NCI-H446 (cell line): ENCODE measurements at places on chromosomes 7 and 10.

DNA sequence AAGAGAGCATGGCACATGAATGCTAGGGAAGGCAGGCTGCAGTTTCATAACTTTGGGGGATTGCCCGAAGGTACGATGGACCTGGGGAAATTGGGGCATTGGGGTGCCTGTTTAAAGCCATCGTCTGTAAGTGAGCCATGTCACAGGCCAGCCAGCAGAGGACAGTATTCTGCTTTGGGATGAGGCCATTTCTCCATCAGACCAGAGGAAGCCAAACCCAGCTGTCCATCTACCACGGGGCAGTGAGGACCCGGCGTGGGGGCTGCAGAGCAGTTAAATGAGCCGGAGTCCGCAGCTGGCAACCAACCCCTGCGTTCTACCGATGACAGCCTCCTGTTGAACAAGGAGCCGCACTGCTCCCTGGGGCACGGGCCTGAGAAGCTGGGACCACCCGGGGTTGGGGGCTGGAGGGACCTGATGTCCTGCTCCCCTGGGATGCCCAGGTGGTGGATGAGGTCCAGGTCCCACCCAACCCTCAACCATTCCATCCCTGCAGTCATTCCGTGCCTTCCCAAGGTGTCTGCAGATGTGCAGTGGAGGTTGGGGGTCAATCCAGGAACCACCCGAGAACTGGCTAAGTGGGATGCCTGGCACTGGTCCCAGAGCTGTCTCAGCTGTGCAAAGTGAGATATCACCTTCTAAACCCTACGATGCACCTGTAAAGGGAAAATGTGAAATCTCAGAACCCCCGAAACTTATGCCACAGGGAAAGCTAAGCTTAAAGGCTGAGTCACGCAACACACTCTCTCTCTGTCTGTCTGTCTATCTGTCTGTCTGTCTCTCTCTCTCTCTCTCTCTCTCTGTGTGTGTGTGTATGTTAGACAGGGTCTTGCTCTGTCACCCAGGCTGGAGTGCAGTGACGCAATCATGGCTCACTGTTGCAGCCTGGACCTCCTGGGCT, 12.1 kb upstream of the RHBDD2 start:
- DNase-seq = no peak

DNA sequence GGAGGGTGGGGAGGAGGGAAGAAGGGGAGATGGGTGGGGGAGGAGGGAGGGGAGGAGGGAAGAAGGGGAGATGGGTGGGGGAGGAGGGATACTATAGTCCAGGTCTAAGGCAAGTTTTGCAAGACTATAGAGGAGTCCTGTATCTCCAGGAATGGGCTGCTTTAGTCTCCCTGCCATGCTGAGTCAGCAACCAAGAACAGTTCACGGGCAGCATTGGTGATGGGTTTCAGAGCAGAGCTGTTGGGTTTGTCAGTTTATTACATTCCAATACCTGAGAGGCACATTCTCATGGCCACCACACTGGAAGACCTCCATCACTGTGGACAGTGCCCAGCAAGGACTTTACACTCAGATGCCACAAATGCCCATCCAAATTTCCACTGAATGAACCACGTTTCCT, 212.7 kb downstream of the GRM8 start:
- no peak for DNase-seq

DNA sequence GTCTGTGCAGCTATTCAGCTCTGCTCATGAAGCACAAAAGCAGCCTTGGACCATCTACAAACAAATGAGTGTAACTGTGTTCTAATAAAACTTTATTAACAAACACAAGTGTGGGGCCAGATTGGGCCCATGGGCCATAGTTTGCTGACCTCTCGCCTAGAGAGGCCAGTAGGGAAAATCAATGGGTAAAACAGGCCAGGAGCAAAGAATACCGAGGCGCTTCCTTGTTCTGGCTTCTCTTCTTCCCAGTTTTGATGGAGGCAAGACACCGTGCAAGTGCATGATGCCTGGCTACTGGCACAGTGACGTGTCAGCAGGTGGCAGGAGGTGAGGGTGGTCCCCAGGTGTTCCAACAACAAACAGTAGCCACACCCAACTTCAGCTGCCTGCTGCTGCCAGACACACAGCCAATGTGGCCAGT, 94.3 kb upstream of the SDK1 start:
- no peak for DNase-seq

- no peak for DNase-seq
These were observed 14.1 kb upstream of the DLD start for GRCh38 chr7:107876916-107877315.

DNA sequence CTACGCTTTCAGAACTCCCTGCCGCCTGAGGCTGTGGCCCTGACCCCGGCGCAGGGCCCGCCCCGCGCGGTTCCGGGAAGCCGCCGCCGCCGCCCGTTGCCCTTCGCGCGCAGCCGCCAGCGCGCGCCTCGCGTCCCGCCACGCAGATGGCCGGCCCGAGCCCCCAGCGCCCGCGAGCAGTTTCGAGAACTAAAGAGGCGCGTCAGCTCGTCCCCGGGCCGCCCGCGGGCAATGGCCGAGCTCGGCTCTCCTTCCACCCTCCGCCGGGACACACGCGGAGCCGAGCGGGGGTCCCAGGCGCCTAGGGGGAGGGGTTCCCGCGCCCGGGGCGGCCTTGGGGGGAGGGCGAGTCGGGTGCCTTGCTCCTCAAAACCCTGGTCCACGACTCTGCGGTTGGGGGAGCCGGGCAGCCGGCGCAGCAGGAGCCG, 1.8 kb downstream of the HNRNPF start:
- DNase-seq = no peak

DNA sequence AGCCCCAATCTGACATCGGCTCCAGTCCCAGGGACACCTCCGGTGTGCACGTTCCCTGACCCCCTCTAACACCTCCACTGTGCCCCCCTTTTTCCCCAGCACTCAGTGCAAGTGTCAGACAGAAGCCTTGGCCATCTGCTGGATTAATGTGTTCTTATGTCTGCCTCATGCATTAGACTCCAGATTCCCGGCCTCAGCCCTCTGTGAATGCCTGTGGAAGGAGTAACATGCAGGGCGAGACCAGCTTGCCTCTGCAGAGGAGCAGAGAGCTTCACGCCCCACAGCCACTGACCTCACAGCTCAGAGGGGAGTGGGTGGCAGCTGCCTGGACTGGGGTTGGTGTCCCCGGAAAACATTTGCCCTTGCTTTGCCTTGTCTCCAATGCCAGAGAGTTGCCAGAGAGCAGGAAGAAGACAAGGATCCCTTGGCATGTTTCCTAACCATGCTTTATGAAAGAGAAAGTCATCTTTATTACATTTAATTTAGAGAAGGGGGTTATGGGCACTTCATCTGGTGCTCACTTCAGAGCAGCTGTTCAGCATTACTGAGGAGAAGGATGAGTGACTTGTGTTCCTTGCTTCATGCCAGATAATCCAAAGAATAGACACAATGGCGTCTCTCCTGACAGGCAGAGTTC, 91.6 kb upstream of the CXCL12 start:
- peak; percentile 40 for DNase-seq

- no peak for DNase-seq
These were observed 23.3 kb upstream of the KIAA1549 start for GRCh38 chr7:139004321-139005090.

GRCh38 chr10:83592337-83592935, 546.9 kb upstream of the GHITM start:
- no peak for DNase-seq

DNA sequence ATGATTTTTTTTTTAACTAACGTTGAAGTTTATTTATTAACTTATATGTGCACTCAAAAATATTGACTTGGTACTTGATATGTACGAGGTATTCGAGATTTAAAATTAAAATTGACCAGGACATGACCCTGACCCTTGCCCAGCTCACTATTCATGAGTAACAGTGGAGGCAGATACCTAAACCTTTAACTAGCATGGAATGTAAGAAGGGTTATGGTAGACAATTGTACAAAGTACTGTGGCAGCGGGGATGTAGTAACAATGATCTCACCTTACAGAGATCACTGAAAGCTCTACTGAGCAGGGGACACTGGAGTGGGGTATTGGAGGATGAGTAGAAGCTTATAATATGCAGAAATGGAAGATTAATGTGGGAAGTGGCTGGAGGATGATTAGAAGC, 60.8 kb downstream of the ADRA2A start:
- no peak for DNase-seq

DNA sequence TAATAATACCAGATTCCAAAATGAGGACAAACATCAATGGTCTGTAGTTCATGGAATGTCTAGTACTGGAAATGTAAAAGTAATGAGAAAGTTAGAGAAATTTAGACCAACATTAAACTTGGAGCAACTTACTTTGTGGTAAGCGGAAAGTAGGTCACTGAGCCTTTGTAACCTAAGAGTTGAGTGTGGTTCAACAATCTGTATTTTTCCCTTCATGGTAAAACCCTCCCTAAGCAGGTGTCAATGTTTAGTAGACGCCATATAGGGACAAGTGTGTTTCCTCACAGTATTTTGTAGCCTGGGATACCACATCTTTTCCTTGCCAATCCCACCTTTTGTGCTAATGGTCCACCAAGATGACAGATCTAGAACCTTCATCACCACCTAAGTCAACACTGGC, 67.3 kb upstream of the RSU1 start:
- no peak for DNase-seq

DNA sequence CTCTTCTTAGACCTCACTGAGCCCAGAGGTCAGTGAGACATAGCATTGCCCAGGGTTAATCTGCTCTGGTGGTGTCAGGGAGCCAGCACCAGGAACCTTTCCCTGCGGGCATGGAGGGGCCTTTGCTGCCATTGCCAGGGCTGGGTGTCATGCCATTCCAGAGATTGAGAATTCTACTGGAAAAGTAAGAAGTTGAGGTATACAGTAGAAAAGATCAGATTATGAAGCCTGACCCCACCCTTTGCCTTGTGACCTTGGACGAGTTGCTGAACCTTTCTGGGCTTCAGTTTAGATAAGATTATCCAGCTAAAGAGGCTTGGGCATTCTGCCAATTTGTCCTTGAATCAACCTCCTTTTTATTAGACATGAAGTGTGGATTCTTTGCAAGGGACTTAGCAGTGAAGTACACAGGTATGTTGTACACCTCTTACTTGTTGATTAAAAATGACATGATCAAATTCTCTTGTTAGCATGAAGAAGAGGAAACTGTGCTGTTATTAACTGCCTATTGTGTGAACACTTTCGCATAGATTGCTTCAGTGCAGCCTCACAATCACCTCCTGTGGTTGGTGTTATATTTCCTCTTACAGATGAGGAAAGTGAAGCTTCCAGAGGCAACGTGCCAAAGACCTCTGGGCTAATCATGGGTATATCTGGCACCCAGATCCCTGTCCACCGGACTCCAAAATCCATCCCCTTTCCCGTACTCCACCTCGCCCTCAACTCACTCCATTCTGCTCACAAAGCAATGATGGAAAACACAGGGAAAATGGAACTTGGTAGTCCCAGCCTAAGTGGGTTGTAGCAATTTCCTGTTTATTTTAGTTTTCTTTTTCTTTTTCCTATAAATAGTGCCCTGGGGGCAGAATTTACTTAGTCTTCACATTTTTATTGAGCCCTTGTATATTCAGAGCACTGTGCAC, 151.3 kb downstream of the CAMK1D start:
- no peak for DNase-seq

DNA sequence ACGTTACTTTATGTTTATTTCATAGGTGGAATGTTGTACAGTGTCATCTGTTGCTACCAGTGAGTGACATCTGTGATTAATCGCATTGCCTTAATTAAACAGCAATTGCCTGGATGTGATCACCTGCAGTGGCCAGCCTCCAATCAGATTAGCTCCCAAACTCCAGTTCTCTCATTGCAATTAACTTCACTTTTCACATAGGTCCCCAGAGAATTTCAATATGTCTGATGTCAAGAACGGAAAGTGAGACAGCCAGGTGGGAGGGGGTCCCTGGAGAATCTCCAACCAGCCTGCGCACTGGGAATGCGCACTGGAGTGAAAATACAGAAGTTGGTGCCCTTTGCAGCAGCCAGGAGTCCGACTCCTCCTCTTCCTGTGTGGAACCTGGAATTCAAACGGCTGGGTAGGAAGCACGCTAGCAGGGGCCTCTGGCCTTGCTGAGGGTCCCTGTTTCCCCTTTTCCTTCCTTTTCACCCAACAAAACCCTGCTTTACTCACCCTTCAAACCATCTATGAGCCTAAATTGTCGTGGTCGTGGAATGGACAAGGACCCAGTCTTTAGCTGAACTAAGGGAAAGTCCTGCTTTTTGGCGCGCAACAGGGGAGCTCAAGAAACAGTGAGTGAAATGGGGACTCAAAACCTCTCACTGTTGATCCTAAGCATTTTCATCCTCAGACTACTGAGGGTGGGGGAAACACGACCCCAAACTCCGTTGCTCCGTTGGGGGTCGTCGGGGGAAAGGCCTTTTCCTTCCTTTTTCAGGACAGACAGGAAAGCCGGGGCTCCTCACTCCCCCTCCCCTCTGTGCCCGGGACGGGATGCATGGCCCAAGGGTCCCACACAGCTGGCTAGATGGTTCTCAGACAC, 1355.5 kb upstream of the LRRTM3 start:
- no peak for DNase-seq

DNA sequence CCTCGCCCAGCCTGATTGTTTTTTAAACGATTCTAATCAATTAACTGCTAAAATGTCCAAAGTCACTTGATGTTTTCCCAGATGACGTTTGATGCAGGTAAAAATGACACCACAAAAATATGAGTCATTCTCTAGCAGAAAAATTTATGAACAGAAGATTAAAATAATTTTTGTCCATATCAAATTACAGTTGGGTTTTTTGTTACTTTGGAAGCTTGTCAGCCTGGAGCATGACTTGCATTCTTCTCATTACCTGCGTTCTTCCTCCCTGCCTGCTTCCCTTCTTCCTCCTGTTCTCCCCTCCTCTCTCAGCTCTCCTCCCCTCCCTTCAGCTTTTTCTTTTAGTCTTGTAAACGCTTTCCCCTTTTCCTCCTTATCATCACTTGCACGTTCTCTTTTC, 18.7 kb downstream of the IL15RA start:
- no peak for DNase-seq

GRCh38 chr10:1570416-1571051, 166.8 kb downstream of the ADARB2 start:
- DNase-seq = no peak

GRCh38 chr7:57245206-57245605, 113.0 kb upstream of the ZNF479 start:
- no peak for DNase-seq
